Neural progenitor cell (in vitro differentiated cells): ENCODE measurements at places on chromosomes 11 and 22. TPM values are rescaled to one million over a fixed set of nuclear protein-coding genes. Genes with fewer than 3 reads are reported as not detected.

DNA sequence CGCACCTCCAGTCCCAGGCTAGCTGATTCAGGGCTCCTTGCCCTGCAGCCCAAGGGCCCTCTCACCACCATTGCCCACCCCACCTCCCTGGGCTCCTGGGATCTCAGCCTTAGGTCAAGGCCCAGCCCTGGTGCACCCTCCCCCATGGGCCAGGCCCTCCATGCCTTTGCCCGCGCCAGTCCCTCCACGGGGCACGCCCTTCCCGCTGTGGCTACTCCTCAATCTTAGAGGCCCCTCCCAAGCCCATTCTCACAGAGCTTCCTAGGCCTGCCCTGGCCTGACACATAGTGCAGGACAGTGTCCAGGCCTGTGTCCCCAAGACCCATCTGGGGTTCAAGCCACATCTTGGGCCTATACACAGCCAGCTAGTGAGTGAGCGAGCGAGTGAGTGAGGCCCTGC is 6.9 kb downstream of the GP1BB start:
- DNase-seq, result no peak

Gene IGLL5
- not detected in 2 replicates for total RNA-seq

- DNase-seq, result no peak
Observed at GRCh38 chr11:1027483-1028290, 8.8 kb downstream of the MUC6 start.

DNA sequence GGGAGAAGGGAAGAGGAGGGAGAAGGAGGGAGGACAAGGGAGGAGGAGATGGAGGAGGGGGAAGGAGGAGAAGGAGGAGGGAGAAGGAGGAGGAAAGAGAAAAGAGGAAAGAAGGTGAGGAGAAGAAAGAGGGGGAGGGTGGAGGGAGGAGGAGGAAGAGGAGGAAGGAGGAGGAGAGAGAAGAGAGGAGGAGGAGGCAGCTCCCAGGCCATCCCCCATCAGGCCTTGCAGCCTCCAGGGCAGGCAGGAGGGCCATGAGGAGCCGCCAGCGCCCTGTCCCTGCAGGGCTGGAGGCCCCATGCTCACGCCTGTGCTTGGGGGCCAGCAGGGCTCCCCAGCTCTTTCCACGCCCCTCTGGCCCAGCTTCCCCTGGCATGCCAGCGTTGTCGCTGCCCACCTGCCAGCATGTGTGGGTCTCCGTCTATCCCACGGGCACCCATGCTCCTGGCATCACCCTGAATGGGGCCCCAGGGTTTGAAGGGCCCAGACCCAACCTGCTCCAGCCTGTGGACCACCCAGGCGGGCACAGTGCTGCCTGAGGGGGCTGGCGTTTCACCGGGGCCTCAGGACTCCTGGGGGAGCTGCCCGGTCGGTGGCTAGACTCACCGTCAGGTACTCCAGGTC is 5.2 kb downstream of the TSPAN32 start:
- DNase-seq, result no peak

DNA sequence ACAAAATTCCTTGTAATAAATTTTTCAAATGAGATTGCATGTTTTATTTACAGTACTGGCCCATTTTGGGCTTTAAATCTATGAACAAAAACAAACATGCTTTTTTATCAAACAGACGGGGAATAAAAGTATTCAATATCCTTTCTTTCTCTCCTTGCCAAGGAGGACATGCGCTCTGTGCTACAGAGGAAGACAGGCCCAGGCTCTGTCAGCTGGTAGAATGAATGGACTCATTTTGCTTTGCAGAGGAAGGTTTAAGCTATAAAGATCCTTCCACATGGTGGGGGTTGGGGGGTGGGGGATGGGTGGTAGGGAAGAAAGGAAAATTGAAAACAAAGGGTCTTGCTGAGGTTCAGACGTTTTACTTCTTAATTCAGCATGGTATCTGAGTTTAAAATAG is 575.6 kb downstream of the INSC start:
- DNase-seq, result no peak

DNA sequence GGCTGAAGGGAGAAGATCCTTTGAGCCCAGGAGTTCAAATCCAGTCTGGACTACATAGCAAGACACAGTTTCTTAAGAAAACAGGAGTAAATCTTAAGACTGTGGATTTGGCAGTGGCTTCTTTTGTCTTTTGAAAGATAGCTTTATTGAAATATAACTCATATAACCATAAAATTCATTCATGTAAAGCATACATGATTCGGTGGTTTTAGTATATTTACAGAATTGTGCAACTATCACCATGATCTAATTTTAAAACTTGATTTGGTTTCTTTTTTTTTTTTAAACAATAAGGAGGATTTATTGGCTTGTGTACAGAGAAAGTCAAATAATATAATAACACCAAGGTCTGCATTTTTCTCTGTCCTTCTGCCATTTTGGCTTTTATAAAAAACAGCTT is 23.1 kb upstream of the PSMA1 start:
- no peak for DNase-seq

Gene KDM4E
- not detected in 2 replicates for total RNA-seq

Gene PANX3
- not detected in 2 replicates for total RNA-seq

- no peak for DNase-seq
Observed at GRCh38 chr11:111635706-111636045, 33.4 kb downstream of the SIK2 start.

GRCh38 chr11:130431331-130431773 is 2.9 kb upstream of the ADAMTS8 start:
- DNase-seq, result peak; percentile 90
